ENCODE measurements at places on chromosomes 6 and 20. TPM values are rescaled to one million over a fixed set of nuclear protein-coding genes. Genes with fewer than 3 reads are reported as not detected.

RNGTT gene
- total RNA-seq, result 12.8 TPM

GPLD1 gene
- 8.2 TPM for total RNA-seq

MLN gene
- total RNA-seq, result not detected

FNDC11 gene
- not detected for total RNA-seq

PRPF6 gene
- total RNA-seq, result 50.3 TPM

KIF25 gene
- total RNA-seq, result 0.72 TPM

BPIFB1 gene
- not detected for total RNA-seq
